H7 (cell line): ENCODE measurements at places on chromosomes 6 and 20.

DNA sequence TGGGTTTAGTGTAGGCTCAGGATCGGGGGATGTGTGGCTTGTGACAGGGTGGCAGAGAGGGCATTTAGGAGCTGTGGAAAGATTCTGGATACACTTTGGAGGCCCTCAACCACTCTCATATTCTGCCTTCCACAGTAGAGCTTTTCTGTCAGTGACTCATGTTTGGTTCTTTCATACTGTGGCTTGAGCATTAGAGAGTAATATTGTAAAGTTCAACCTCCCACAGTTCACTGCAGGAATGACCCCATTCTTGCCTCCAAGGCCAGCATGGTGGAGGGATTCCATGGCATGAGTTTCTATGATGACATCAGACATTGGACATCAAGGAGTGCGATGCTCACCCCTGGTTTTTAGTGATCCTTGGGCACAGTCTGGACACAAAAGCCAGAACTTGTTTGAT is 50.9 kb downstream of the DTD1 start:
- DNase-seq = no peak

DNA sequence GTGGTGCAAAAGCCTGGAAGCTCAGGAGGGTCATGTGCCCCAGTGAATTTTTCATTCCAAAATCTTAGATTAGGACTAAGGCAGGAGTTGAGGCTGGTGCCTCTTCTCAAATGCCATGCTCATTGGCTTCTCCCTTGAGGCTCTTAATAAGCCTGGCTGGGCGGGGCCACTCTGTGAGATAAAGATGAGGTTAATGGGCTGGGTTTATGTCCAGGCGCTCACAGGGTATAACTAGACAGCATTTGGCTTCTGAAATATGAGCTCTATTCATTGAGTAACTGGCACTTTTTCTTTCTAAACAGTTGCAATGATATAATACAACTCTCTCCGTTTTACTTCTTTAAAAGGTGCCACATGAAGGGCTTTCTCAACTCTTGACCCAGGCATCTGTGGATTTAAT is 156.3 kb downstream of the SCML4 start:
- no peak for DNase-seq

- DNase-seq = no peak
These were observed 121.1 kb downstream of the CDKAL1 start for GRCh38 chr6:20655317-20655716.

- DNase-seq = no peak
These were observed 412.7 kb downstream of the GRIK2 start for GRCh38 chr6:101806241-101806640.

GRCh38 chr6:119256978-119257462 is 92.5 kb downstream of the MAN1A1 start:
- DNase-seq = no peak

- DNase-seq = no peak
These were observed 335.3 kb upstream of the NRSN1 start for GRCh38 chr6:23790756-23791155.

GRCh38 chr20:5153152-5153467 is 26.3 kb downstream of the CDS2 start:
- DNase-seq = no peak

- DNase-seq = peak; percentile 50
These were observed 131.2 kb upstream of the RPS6KA2 start for GRCh38 chr6:166758136-166758704.

DNA sequence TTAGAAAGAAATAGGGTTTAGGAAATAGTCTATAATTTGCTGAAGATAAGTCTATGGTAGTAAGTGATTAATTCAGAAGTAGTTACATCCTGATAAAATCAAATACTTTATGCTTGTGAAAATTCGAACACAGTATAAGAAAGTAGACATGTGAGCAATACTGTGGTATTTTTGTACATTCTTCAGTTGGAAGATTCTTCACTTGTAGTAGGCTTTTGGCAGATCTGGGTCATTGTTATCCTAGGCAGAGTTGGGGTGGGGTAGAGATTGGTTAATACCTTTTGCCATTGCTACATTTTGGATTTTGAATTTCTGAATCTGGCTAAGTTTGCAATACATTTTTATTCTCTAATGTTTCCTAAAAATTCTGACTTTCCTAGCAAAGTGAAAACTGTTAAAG is 197.5 kb downstream of the BCKDHB start:
- no peak for DNase-seq

- peak; percentile 68 for DNase-seq
These were observed 40.6 kb downstream of the TRIM38 start for GRCh38 chr6:26003102-26003694.

DNA sequence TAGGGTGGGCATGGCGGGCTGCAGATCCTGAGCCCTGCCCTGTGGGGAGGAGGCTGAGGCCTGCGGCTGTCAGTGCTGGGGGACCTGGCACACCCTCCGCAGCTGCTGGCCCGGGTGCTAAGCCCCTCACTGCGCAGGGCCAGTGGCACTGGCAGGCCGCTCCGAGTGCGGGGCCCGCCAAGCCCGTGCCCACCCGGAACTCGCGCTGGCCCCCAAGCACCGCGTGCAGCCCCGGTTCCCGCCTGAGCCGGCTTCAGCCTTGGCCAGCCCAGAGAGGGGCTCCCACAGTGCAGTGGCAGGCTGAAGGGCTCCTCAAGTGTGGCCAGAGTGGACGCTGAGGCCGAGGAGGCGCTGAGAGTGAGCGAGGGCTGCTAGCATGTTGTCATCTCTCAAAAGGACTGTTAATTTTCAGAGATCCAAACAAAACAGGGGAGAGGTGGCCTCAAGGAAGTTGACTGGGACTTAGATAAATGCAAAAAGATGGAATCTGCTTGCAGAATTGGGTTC is 74.5 kb upstream of the RBM24 start:
- no peak for DNase-seq

DNA sequence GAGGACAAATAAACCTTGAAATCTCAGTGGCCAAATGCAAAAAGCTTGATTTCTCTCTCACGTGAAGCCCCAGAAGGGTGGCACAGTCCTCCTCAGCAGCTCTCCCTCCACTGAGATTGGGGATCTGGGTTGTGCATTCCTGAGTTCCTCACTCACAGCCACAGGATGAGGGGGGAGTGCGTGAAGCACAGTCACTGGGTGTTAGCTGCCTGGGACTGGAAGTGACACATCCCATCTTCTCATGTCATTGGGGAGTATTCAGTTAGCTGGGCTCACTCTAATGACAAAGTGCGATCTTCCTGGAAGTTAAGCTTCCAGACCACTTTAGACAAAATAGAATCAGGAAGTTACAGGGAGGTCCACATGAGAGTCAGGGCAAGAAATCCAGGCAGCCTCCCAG is 192.2 kb upstream of the LRFN2 start:
- DNase-seq = no peak

GRCh38 chr6:17036065-17036393 is 65.8 kb upstream of the STMND1 start:
- DNase-seq = no peak

DNA sequence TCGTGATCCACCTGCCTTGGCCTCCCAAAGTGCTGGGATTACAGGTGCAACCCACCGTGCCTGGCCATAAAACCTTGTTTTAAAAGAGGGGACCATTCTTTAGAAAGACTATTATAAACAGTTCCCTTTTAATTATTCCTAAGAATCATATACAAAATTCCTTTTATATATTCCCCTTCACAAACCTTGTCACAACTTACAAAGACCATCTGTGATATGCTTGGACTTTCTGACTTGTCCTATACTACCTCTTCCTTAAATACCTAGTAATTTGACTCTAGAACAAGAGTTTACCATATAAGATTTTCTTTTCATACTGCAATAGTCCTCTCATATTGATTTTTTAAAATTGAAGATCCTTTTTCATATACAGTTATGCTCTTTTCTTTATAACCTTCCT is 135.8 kb upstream of the PRSS16 start:
- DNase-seq = no peak

- DNase-seq = no peak
These were observed 165.1 kb upstream of the PROKR2 start for GRCh38 chr20:5481872-5482271.

GRCh38 chr6:147973806-147974205 is 368.8 kb upstream of the SASH1 start:
- no peak for DNase-seq

DNA sequence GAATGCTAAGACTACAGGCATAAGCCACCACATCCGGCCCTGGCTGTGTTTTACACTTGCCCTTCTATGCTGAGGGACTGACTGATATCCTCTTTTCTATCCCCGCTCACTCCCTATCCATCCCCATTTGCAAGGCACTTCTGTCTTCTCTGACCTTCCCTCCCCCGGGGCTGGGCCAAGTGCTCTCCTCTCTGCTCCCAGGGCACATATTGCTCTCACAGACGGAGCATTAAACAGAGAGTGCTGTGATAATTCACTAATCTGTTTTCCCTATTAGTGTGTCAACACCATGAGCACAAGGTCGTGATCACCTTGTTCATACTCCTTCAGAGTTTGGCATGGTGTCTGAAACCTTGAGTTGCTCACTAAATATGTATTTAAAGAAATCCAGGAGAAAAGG is 9.0 kb upstream of the SLC2A12 start:
- no peak for DNase-seq
